ENCODE measurements at places on chromosomes 16 and 17.
A peak's percentile ranks its signal among the peaks of the same experiment; 100 is the strongest.

- no peak for DNase-seq
Measured at GRCh38 chr17:79809530-79810129, 12.8 kb upstream of the CBX8 start.

GRCh38 chr16:11367483-11367906, 22.2 kb downstream of the RMI2 start:
- no peak for DNase-seq

DNA sequence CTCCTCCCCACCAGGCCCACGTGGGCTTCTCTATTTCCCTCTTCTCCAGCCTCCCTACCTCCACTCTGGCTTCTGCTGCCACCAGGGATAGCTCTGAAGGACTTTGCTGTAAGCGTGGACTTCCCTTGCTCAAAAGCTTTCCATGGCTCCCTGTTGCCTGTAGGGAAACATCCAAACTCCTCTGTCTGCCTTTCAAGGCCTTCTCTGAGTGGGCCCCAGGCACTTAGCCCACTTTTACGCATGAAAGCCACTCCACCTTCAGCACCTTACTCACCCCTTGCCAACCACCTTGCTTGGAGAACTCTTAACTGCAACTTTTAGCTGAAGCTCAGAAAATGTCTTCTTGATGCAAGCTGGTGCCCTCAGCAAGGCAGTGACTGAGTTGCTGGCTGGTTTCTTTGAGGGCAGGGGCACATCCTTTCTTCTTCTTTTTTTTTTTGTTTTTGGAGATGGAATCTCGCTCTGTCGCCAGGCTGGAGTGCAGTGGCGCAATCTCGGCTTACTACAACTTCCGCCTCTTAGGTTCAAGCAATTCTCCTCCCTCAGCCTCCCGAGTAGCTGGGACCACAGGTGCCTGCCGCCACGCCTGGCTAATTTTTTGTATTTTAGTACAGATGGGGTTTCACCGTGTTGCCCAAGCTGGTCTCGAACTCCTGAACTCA, 52.0 kb upstream of the DLX4 start:
- DNase-seq: no peak

DNA sequence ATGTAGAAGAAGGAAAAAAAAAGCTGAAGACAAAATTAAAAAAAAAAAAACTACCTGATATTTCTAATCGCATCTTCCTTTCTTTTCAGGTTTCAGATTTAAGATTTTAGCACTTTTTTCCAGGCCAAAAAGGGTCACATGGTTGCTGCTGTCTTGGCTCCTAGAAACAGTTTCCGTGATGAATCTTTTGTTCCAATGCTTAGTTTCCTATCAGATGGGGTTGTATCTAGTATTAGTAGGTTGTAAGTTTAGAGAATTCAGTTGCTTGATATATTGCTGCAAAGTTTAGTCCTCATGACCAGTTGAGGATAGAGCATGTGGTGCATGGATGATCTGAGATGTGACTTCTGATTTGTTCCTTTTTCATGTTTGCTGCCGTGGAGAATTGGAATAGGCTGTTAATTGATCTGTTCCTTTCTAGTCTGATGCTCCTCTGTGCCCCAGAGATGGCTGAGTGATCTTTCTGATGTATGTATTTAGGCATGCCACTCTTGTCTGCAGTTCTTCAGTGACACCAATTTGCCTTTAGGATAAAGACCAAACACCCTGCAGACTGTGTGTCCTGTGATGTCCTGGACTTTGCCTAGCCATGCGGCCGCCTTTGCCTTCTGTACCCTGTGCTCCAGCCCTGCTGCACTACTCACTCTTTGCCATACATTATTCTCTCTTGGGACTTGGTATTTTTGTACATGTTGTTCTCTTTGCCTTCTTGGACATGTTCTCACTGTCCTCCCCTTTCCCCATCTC, 94.0 kb downstream of the MRTFB start:
- DNase-seq: no peak

- DNase-seq: peak; percentile 78
Measured at GRCh38 chr16:13436641-13437412, 483.1 kb upstream of the ERCC4 start.

DNA sequence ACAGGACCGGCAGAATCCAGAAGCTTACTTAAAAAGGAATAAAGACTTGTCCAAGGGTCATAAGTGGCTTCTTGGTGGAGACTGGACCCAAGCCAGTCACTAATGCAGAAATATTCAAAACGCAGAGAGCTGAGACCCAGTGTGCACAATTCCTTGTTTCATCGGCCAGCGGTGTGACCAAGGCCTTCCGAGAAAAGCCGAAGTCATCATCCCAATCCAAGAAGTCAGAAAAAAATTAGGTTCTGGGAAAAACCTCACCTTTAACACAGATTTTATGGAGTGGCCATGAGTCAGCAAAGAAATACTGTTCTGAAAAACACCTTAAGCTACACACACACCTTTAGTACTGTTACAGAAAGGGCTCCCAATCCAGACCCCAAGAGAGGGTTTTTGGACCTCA, 1.0 kb upstream of the GCSH start:
- no peak for DNase-seq

GRCh38 chr17:43784628-43785101, 4.4 kb downstream of the CFAP97D1 start:
- DNase-seq: peak; percentile 68

DNA sequence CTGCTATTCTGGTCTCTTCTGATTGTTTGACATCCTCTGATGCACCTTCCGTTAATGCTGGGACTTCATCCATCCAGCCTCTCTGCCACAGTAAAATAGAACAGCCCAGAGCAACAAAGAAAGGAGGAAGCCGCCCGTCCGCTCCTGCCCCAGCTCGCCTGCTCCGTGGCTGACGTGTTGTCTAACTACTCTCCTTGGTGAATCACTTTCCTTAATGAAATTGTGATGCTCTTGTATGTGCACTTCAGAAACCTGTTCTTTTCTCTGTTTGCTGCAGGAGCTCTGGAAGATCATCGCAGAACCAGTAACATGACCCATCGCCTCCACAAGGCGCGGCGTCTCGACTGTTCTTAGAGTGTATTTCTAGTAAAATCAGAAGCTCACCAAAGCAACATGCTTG, 24.3 kb downstream of the METTL22 start:
- no peak for DNase-seq

DNA sequence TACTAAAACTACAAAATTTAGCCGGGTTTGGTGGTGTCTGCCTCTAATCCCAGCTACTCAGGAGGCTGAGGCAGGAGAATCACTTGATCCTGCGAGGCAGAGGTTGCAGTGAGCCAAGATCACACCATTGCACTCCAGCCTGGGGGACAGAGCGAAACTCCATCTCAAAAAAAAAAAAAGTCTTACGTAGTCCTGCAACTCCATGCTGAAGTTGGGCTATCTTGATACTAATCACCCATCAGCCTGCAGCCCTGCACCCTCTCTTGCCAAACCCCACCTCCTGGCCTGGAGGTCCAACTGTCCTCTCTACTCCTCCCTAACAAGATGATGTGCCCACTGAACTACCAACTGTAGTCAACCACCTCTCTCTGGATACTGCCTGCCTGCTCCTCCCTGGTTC, 4.8 kb downstream of the TMEM170A start:
- DNase-seq: no peak

DNA sequence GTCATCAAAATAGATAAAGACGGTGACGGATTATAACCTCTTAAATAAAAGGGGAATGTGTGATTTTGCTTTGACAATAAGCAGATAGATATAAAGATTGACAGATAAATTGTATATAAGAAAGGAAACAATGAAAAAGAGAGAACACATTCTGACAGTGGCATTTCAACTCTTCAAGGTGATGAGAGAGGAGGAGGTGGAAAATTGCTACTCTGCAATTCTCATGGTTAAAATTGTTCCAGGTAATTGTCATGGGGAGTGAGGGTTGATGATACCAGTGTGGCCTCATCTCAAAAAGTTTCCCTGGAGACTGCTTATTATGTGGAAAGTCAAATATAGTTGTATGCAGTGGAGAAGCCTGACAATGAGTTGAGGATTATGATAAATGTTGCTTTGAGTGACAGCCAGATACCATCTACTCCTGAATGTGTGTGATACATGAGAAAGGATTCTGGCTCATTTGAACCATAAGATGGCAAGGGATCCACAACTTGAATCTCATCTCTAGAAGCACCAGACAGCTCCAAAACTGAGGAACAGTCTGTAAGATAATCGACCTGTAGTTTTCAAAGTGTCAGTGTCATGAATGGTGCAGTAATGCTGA, 1290.6 kb upstream of the CDH8 start:
- no peak for DNase-seq

DNA sequence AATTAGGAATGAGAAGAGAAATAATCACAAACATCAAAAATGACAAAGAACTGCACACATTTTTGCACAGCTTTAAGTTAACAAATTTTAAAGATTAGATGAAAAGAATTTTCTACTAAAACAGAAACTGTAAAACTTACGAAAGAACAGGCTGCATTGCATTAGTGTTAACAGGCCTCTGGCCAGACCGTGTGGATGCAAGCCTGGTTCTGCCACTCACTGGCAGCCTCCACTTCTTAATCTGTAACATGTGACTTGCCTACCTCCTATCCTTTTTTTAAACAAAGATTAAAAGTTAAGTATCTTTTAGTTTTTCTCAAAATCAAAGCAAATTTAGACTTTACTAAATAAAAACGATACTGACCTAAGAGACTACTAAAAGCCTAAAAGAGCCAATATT, 37.5 kb downstream of the CREBBP start:
- DNase-seq: peak; percentile 50
